Kidney (tissue), 22 donors: ENCODE measurements at places on chromosomes 2 and 18. TPM values are rescaled to one million over a fixed set of nuclear protein-coding genes. Genes with fewer than 3 reads are reported as not detected.

LYG2 gene
- not detected for total RNA-seq

ITPRIPL1 gene
- 1.2 TPM for total RNA-seq

ATL2 gene
- 52.1 TPM for total RNA-seq

ZBTB7C gene
- 13.8 TPM for total RNA-seq

CNOT9 gene
- total RNA-seq = 35.8 TPM

POTEI gene
- total RNA-seq = not detected

TTC21B gene
- 15.2 TPM for total RNA-seq

- no peaks in the 10 kb centered on the region for H3K27me3 ChIP-seq
- H3K4me3 ChIP-seq = no peak overlapping the region
- peak; percentile 76 for DNase-seq
- H3K36me3 ChIP-seq = no peaks in the 10 kb centered on the region
- H3K27ac ChIP-seq = no peak overlapping the region
- no peaks in the 10 kb centered on the region for H3K4me1 ChIP-seq
Measured at GRCh38 chr2:70357684-70358071, 55.8 kb upstream of the FAM136A start.

- no peaks in the 10 kb centered on the region for H3K27me3 ChIP-seq
- H3K4me1 ChIP-seq = no peaks in the 10 kb centered on the region
- no peak overlapping the region for H3K27ac ChIP-seq
Measured at GRCh38 chr18:10261344-10262276, 192.8 kb upstream of the APCDD1 start.

DNA sequence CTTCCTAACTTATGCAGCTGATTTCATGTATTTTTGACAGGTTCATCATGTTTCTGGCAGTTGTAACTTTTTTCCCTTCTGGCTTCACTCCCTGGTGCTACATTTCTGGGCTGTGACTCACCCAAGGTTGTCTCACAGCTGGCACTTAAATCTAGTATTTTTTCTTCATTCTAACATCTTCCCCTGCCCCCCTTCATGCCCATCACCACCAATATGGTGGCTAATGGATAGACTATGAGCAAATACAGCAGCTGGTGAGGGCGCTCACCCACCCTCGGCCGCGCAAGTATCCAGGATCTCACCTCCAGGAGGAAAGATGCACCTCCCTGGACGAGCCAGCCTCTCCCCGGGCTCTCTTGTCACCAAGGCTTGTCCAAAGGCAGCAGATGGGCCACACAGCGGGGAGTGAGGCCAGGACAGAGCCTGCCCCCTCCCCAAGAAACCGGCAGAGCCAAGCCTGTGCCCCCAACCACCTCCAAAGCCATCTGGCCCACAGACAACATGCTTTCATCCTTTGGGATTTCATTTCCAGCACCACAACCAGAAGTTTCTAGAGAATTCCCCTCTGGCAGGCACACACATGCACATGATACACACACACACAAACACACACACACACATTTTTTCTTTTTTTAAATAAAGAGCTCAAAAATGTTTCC is 39.1 kb downstream of the ATOH8 start:
- H3K27me3 ChIP-seq = no peaks in the 10 kb centered on the region
- no peak overlapping the region for H3K4me3 ChIP-seq
- DNase-seq = no peak
- peak overlapping the region; percentile 91 for H3K27ac ChIP-seq

DNA sequence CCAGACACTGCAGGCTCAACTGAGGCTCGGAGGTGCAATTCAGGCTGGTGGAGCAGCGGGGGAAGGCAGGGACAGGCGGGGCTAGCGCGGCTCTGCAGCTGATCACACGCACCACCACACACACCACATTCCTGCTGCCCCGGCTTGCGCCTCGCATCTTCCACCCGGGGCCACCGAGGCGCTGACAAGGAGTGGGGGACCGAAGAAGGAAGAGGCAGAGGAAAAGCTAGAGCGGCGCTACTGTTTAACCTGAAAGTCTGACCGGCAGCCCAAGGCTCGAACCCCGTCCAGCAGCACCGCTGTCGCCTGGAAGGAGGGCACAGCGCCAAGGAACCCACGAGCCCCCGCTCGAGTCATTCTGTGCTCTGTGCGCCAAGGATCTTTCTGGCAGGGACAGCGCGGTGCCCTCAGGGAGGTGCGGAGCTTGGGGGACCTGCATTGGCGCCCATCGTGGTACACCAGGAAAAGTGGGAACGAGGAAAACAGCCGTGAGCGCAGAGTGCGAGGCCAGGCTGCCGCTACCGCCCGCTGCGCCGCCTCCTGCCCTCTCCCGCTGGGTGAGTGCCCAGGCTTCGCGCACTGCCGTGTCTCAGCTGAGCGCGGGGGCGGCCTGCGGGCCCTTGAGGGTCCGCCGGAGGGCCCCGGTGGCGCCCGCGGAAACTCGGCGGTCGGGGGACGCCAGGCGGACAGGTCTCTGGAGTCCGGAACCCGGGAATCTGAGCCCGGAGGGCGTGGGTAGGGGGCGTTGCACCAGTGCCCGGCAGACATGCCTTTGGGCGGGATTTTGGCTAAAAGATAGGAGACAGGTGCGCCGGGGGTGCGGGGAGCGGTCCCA is 860 bp upstream of the KCNJ3 start:
- H3K4me1 ChIP-seq = no peaks in the 10 kb centered on the region
- peak overlapping the region; percentile 86 for H3K4me3 ChIP-seq
- no peaks in the 10 kb centered on the region for H3K36me3 ChIP-seq
- H3K27ac ChIP-seq = peak overlapping the region; percentile 77
- DNase-seq = peak; percentile 74

DNA sequence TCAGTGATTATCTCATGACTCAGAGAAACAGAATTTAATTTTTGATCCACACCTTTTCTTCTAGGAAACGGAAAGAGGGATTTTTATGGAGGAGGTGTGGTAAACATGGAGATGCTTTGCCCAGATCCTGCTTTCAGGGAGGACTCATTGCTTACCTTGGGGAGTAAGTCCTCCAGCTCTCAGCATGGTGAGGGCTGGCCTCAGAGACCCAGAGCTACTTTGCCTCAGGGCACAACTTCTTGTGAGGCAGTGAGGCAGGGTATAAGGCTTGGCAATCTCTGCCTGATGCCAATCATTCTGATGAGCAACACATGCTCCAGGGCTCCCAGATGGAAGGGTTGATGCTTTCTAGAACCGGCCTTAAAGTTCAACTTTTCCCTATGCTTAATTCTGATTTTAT is 189.9 kb upstream of the DCC start:
- H3K4me1 ChIP-seq = no peaks in the 10 kb centered on the region
- H3K36me3 ChIP-seq = no peaks in the 10 kb centered on the region
- H3K27ac ChIP-seq = no peak overlapping the region
- H3K4me3 ChIP-seq = no peak overlapping the region
- H3K27me3 ChIP-seq = no peaks in the 10 kb centered on the region

DNA sequence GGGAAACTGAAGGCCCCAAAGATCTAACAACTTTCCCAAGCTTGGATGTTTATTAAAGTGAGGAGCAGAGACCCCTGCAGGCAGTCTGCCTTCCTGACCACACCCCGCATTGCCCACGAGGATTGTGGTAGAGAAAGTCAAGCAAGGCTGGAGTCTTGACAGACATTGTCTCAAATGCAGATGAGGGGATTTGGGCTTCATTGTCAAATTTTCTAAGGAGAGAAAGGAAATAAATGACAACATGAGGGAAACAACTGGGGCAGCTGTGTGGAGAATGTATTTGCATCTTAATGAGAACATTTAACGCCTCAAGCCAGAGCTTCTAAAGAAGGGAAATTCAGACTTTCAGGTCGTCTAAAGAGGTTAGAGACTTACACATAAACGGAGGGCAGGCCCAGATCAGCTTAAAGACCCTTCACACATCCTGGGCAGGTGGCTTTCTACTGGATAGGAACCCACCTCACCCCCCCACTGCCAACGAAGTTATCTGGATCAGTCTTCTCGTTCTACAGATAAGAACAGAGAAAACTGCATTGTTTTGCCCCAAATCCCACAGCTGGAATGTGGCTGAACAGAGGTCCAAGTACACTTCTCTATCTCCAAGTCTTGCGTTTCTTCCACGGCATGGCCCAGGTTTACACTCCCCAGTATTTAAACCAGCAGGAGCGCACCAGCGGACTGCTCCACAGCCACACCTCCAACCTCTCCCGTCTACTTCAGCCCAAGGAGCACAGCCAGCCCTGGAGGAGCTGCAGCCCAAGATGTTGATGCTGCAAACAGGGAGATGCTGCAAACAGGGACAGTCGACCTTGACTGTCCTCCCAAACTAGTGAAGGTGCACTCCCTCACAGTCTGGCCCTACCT is 16.2 kb upstream of the SCG2 start:
- no peaks in the 10 kb centered on the region for H3K27me3 ChIP-seq
- no peak overlapping the region for H3K4me3 ChIP-seq
- H3K36me3 ChIP-seq = no peaks in the 10 kb centered on the region
- no peak overlapping the region for H3K27ac ChIP-seq
- H3K4me1 ChIP-seq = no peaks in the 10 kb centered on the region

GRCh38 chr2:181675254-181675653 is 5.1 kb downstream of the NEUROD1 start:
- no peaks in the 10 kb centered on the region for H3K4me1 ChIP-seq
- DNase-seq = no peak
- H3K27me3 ChIP-seq = peaks cover 39% of the 10 kb centered on the region
- no peak overlapping the region for H3K4me3 ChIP-seq
- H3K36me3 ChIP-seq = no peaks in the 10 kb centered on the region

DNA sequence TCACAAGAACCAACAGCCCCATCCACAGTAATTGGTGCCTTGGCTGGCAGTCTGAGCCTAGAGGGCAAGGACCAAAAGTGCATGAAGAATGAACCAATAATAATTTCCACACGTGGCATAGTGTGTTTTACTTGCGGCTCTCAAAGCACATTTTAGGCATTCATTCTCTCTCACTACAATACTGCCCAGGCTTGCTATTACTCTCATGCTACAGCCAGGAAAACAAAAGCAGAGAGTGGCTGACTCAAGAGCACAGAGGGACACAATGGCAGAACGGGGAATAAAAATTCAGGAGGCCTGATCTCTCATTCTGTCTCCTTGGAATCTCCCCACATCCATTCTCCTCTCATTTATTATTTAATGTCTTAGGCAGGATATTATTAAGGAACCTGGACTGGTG is 57.0 kb upstream of the NOL4 start:
- no peak overlapping the region for H3K4me3 ChIP-seq
- DNase-seq = no peak
- H3K27me3 ChIP-seq = no peaks in the 10 kb centered on the region
- no peaks in the 10 kb centered on the region for H3K36me3 ChIP-seq
- H3K27ac ChIP-seq = no peak overlapping the region

- H3K4me3 ChIP-seq = no peak overlapping the region
- no peaks in the 10 kb centered on the region for H3K4me1 ChIP-seq
- peaks cover 4% of the 10 kb centered on the region for H3K36me3 ChIP-seq
- H3K27ac ChIP-seq = peak overlapping the region; percentile 38
- DNase-seq = no peak
- H3K27me3 ChIP-seq = no peaks in the 10 kb centered on the region
Measured at GRCh38 chr2:157751462-157752058, 122.9 kb upstream of the ACVR1C start.

- no peak overlapping the region for H3K4me3 ChIP-seq
- DNase-seq = no peak
- no peaks in the 10 kb centered on the region for H3K36me3 ChIP-seq
- no peaks in the 10 kb centered on the region for H3K27me3 ChIP-seq
- no peak overlapping the region for H3K27ac ChIP-seq
- H3K4me1 ChIP-seq = no peaks in the 10 kb centered on the region
Measured at GRCh38 chr2:174654419-174654941, 56.9 kb upstream of the WIPF1 start.
